ENCODE measurements at places on chromosomes 5 and 9.

DNA sequence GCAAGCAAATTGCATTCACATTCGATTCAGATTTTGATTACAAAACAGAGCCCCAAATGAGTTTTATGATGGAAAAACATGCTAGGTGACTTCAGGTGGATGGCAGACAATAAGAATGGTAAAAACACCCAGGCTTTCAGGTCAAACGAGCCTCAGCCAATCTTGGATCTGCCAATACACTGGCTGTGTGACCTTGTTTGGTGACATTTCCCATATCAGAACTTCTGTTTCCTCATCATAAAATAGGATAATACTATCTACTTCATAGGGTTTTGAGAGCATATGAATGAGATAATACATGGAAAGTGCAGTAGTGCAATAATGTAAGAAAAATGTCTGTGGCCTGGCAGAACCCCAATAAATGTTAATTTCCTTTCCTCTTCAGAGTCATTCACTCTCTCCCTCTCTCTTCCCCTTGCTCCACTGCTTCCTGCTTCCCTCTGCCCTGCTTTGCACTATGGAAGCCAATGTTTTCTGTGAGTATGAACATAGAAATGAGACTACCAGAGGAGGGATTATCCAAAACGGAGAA, 54.7 kb downstream of the SH3RF2 start:
- H3K4me1 ChIP-seq, result no peaks in the 10 kb centered on the region
- no peak for DNase-seq
- no peak overlapping the region for H3K4me3 ChIP-seq
- H3K27me3 ChIP-seq, result peaks cover 7% of the 10 kb centered on the region

DNA sequence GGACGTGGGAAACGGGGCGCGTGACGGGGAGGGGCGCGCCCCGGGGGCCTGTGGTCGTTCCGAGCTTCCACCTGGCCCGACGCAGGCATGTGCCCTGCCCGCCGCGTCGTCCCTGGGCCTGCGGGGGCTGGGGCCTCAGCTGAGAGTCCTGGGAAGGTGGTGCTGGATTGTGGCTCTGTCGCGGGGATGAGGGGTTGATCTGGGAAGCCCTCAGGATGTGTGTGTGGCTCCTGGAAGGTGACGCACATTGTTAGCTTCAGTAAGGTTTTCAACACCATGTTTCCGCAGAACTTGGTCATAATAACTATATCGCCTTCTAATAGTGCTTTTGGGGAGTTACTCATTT, 589.1 kb downstream of the MTRR start:
- DNase-seq, result no peak
- H3K4me1 ChIP-seq, result peaks cover 29% of the 10 kb centered on the region
- peaks cover 16% of the 10 kb centered on the region for H3K36me3 ChIP-seq
- peak overlapping the region; percentile 89 for H3K27ac ChIP-seq

DNA sequence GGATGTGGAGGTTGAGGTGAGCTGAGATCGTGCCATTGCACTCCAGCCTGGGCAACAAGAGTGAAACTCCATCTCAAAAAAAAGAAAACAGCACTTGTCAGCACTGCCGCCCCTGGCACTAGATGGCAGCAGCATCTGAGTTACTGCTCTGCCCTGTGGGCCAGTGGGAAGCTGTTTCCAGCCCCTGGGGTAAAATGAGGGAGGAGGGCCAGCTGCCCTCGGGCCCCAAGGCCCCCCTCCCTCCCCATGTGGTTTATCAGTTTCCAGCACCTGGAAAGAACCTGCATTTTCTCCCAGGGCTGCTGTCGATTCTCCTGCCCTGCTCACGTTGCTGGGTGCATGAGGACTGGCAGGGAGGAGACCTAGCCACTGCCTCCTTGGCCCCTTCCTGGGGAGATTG, 13.2 kb upstream of the CEL start:
- DNase-seq, result no peak
- no peaks in the 10 kb centered on the region for H3K27me3 ChIP-seq
- no peak overlapping the region for H3K4me3 ChIP-seq
- H3K4me1 ChIP-seq, result peaks cover 4% of the 10 kb centered on the region

- no peaks in the 10 kb centered on the region for H3K27me3 ChIP-seq
- H3K27ac ChIP-seq, result no peak overlapping the region
- H3K36me3 ChIP-seq, result no peaks in the 10 kb centered on the region
- no peak for DNase-seq
- no peaks in the 10 kb centered on the region for H3K4me1 ChIP-seq
These were observed 35.9 kb downstream of the ZNF618 start for GRCh38 chr9:113911850-113912557.

DNA sequence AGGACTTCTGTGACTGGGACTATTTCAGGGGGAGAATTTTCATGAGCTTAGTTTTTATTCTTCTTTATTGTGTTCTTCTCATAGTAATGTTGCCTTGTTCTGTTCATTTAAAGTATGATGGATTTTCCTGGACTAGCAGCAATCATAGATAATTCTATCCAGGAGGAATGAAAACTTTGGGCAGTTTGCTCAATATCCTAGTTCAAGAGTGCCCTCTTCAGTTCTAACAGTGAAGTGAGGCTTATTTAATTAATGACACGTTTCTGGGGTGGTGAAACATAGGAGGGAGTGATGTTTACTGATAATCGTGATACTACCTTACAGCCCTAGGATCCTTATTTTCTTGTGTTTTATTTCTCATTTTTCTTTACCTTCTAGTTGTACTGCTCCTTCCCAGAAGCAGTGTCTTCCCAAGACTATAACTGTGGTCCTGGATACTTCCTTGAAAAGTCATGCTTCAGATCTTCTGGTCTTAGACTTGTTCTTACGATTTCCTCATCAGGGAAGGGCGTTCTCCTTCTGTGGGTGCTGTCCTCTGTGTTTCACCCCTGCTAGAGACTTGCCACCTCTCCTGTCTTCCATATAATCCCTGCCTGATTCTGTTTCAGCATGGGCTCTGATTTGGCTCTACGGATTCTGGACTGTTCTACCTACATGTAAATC, 57.4 kb downstream of the CFAP95 start:
- DNase-seq, result no peak
- no peaks in the 10 kb centered on the region for H3K36me3 ChIP-seq
- H3K4me3 ChIP-seq, result no peak overlapping the region
- peaks cover 7% of the 10 kb centered on the region for H3K27me3 ChIP-seq

- H3K4me3 ChIP-seq, result no peak overlapping the region
- H3K36me3 ChIP-seq, result peaks cover 1% of the 10 kb centered on the region
- H3K27ac ChIP-seq, result no peak overlapping the region
- no peak for DNase-seq
- H3K4me1 ChIP-seq, result peaks cover 7% of the 10 kb centered on the region
These were observed 110.9 kb upstream of the DMAC1 start for GRCh38 chr9:7910426-7911020.

GRCh38 chr5:122436615-122437014, 124.6 kb downstream of the SNCAIP start:
- no peak for DNase-seq
- no peak overlapping the region for H3K27ac ChIP-seq
- H3K4me3 ChIP-seq, result no peak overlapping the region
- H3K4me1 ChIP-seq, result no peaks in the 10 kb centered on the region
- no peaks in the 10 kb centered on the region for H3K36me3 ChIP-seq

DNA sequence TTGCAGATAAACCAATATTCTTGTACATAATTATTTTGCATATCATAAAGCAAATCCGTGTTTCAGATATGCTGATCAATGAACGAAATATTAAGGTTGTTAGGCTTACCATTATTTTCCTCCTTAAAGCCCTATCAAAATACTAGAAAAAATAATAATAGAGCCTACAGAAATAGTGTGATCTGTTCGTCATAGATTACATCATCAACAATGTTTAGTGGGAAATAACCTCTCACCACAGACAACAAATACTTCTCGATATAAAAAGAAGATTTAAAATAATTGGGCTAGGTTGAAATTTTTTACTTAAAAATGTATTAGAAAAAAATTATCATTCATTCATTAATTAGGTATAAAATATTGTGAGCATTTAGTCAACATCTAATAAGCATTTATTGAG, 71.0 kb upstream of the ADCY2 start:
- H3K4me3 ChIP-seq, result no peak overlapping the region
- H3K27ac ChIP-seq, result no peak overlapping the region
- H3K27me3 ChIP-seq, result no peaks in the 10 kb centered on the region
- DNase-seq, result no peak

DNA sequence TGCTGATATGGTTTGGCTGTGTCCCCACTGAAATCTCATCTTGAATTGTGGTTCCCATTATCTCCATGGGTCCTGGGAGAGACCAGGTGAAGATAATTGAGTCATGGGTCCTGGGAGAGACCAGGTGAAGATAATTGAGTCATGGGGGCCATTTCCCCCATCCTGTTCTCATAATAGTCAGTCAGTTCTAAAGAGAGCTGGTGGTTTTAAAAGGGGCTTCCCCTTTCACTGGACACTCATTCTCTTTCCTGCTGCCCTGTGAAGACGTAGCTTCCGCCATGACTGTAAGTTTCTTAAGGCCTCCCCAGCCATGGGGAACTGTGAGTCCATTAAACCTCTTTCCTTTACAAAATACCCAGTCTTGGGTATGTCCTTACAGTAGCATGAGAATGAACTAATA, 99.6 kb downstream of the TRIM32 start:
- H3K27ac ChIP-seq, result no peak overlapping the region
- no peak overlapping the region for H3K4me3 ChIP-seq
- DNase-seq, result no peak
- H3K27me3 ChIP-seq, result peaks cover 29% of the 10 kb centered on the region
- H3K36me3 ChIP-seq, result no peaks in the 10 kb centered on the region

DNA sequence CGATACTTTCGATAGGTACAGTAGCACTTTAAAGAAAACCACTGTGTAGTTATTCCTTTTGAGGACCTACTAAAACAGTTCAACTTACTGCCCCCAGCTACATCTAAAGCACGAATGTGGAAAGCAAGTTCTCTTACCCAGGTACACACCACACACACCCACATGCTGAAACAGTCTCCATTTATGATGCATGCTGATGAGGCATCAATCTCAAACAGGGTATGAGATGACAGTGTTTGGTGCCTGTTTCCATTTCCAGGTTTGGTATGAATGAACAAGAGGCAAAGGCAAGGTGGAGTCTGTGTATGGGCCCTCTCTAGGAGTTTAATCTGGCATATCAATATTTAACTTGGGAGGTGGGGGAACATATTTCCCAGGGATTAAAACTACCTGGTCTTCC, 13.9 kb downstream of the HMGXB3 start:
- no peak for DNase-seq
- no peak overlapping the region for H3K27ac ChIP-seq
- peaks cover 8% of the 10 kb centered on the region for H3K4me1 ChIP-seq
- H3K36me3 ChIP-seq, result peaks cover 59% of the 10 kb centered on the region

GRCh38 chr5:2241842-2242241, 359.1 kb upstream of the IRX4 start:
- no peak overlapping the region for H3K4me3 ChIP-seq
- H3K27me3 ChIP-seq, result peaks cover 4% of the 10 kb centered on the region
- H3K27ac ChIP-seq, result no peak overlapping the region
- no peaks in the 10 kb centered on the region for H3K36me3 ChIP-seq
- H3K4me1 ChIP-seq, result no peaks in the 10 kb centered on the region
- no peak for DNase-seq

GRCh38 chr9:101848485-101848919, 110.1 kb upstream of the GRIN3A start:
- no peaks in the 10 kb centered on the region for H3K27me3 ChIP-seq
- H3K36me3 ChIP-seq, result no peaks in the 10 kb centered on the region
- no peaks in the 10 kb centered on the region for H3K4me1 ChIP-seq

DNA sequence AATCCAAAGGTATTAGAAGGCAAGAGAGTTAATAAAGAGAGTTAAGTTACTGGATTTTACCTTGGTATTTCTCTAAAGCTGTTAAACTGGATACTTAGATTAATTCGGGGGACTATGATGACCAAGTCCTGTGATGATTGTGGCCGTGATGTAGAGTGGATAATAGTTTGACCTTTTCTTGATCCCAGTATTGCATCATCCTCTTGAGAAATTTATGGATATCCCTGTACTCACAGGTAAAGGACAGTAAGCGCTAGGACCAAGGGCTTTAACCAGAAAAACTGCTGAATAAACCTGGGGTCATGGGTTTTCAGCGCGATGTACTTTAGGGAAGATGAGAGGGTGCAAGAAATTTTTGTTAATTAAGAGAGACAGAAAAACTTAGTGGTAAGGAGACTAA, 8.3 kb downstream of the OR13C8 start:
- H3K4me3 ChIP-seq, result no peak overlapping the region
- H3K36me3 ChIP-seq, result no peaks in the 10 kb centered on the region
- no peak for DNase-seq

GRCh38 chr9:75461183-75461582, 372.9 kb downstream of the OSTF1 start:
- no peak overlapping the region for H3K27ac ChIP-seq
- H3K4me1 ChIP-seq, result no peaks in the 10 kb centered on the region
- no peaks in the 10 kb centered on the region for H3K27me3 ChIP-seq
- H3K36me3 ChIP-seq, result no peaks in the 10 kb centered on the region

- H3K4me3 ChIP-seq, result peak overlapping the region; percentile 79
- peaks cover 3% of the 10 kb centered on the region for H3K36me3 ChIP-seq
- peak; percentile 69 for DNase-seq
- no peaks in the 10 kb centered on the region for H3K27me3 ChIP-seq
These were observed 11.3 kb downstream of the TMEM250 start for GRCh38 chr9:136107155-136107952.

GRCh38 chr9:38708759-38709158, 11.2 kb downstream of the FAM240B start:
- no peaks in the 10 kb centered on the region for H3K36me3 ChIP-seq
- H3K27me3 ChIP-seq, result peaks cover 28% of the 10 kb centered on the region
- no peak overlapping the region for H3K27ac ChIP-seq

DNA sequence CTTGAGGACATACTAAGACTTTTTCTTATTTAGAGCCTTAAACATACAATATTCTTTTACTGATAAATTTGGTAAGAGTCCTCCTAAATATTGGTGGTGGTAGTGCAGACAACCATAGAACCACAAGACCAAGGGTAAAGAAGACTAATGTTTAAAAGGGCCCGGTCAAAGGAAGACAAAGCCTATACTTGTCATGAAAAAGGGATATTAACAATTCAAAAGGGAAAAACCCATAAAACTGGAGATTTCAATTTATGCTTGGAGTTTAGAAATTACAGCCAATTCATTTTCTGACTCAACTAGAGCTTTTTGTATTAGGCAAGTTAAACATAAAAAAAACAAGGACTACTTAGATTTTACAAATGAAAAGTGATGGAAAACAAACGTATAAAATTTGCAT, 24.4 kb downstream of the FEM1C start:
- H3K27me3 ChIP-seq, result no peaks in the 10 kb centered on the region
- H3K4me3 ChIP-seq, result no peak overlapping the region
- peaks cover 43% of the 10 kb centered on the region for H3K36me3 ChIP-seq
- H3K27ac ChIP-seq, result no peak overlapping the region

DNA sequence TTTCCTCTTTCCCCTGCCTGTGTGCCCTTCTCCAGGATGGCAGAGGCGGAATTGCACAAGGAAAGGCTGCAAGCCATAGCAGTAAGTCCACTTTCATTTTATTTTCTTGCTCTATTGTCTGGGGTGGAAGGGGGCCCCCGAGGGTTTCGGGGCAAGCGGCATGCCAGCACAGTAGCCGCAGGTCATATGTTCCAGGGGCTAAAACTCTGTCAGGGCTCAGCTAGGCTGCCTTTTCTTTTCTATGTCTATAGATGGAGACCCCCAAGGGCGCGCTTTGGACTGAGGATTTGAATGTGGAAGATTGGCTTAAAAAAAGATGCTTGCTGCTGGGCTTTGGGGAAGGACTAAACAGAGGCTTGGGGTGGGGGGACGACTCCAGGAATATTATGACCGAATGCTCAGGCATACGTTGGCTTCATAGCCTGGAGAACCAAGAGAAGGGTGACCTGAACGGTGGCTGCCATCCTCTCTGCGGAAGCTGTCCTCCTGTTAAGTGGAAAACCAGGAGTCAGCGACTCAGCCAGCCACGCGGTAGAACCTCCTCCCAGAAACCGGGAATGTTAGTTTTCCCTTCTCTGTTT, 545 bp downstream of the PALM2AKAP2 start:
- no peaks in the 10 kb centered on the region for H3K36me3 ChIP-seq
- no peaks in the 10 kb centered on the region for H3K4me1 ChIP-seq
- H3K4me3 ChIP-seq, result no peak overlapping the region
- no peak overlapping the region for H3K27ac ChIP-seq
